ENCODE measurements at places on chromosomes 7 and 10. TPM values are rescaled to one million over a fixed set of nuclear protein-coding genes. Genes with fewer than 3 reads are reported as not detected.

Gene ASAH2
- total RNA-seq, result 1.1 TPM

Gene FERD3L
- not detected for total RNA-seq

Gene DLX5
- total RNA-seq, result 0.74 TPM

Gene AOC1
- total RNA-seq, result 0.32 TPM

Gene SLC29A4
- 2.7 TPM for total RNA-seq

Gene CCDC71L
- total RNA-seq, result 10.6 TPM

Gene LOXL4
- 8.8 TPM for total RNA-seq

Gene KIAA1217
- 18.0 TPM for total RNA-seq

Gene PON1
- total RNA-seq, result not detected

Gene FEZF1
- total RNA-seq, result not detected

Gene TMEM273
- 14.4 TPM for total RNA-seq

Gene HPSE2
- 48.1 TPM for total RNA-seq

Gene TFR2
- 0.69 TPM for total RNA-seq

Gene MNX1
- total RNA-seq, result not detected

Gene NPC1L1
- total RNA-seq, result not detected

Gene FGF8
- total RNA-seq, result not detected

Gene GRID1
- 3.9 TPM for total RNA-seq

Gene PPP3CB
- 93.4 TPM for total RNA-seq

Gene GPR141
- 3.1 TPM for total RNA-seq

Gene SYPL1
- total RNA-seq, result 113 TPM

Gene EGFR
- 28.2 TPM for total RNA-seq

Gene TAS2R39
- total RNA-seq, result not detected

Gene LIPN
- not detected for total RNA-seq

Gene MTG1
- total RNA-seq, result 32.0 TPM

Gene FAM237B
- total RNA-seq, result not detected

Gene NUTM2E
- not detected for total RNA-seq

Gene TDRD1
- total RNA-seq, result 0.53 TPM

Gene GBX1
- total RNA-seq, result not detected

Gene ZNF239
- total RNA-seq, result 8.1 TPM

Gene TCERG1L
- total RNA-seq, result 0.32 TPM

Gene AKR1C2
- 19.7 TPM for total RNA-seq

Gene INHBA
- 12.4 TPM for total RNA-seq

Gene TSPAN15
- total RNA-seq, result 38.0 TPM

Gene DRGX
- 0.26 TPM for total RNA-seq

Gene CPA2
- total RNA-seq, result not detected

Gene TMEM196
- total RNA-seq, result 1.0 TPM

Gene CD36
- total RNA-seq, result 399 TPM

Gene KCP
- total RNA-seq, result 1.4 TPM

Gene UCMA
- total RNA-seq, result not detected

Gene FOXI2
- total RNA-seq, result not detected

Gene ITPRIP
- 7.6 TPM for total RNA-seq

Gene SPDYE16
- total RNA-seq, result not detected

Gene FAM20C
- total RNA-seq, result 13.3 TPM

Gene NXPH1
- total RNA-seq, result 2.0 TPM

Gene POLR2J2
- total RNA-seq, result 7.8 TPM
